A673 (cell line): ENCODE measurements at places on chromosomes 3 and 15.
A peak's percentile ranks its signal among the peaks of the same experiment; 100 is the strongest.

- no peak for DNase-seq
Observed at GRCh38 chr3:38549082-38549481, 52.9 kb downstream of the EXOG start.

DNA sequence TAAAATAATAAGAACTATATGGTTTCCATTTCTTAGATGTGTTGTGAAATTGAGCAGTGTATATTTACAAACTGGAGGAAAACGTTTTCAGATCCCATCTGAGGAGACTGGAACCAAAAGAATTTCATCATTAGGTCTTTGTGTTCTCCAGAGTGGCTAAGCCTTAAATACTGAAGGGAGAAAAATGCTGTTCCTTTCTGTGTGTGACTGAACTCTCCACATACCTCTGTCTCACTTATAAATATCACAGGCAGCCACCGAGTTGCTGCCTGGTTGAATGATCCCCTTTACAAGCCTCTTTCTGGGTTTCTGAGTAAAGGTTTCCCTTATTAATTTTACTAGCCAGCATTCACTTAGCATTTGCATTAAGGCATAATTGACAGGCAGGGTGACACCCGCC, 913.9 kb upstream of the NR2F2 start:
- DNase-seq: no peak

GRCh38 chr3:44114142-44114541, 127.5 kb upstream of the TOPAZ1 start:
- DNase-seq: peak; percentile 54

GRCh38 chr3:128425142-128425845, 41.4 kb downstream of the DNAJB8 start:
- no peak for DNase-seq

DNA sequence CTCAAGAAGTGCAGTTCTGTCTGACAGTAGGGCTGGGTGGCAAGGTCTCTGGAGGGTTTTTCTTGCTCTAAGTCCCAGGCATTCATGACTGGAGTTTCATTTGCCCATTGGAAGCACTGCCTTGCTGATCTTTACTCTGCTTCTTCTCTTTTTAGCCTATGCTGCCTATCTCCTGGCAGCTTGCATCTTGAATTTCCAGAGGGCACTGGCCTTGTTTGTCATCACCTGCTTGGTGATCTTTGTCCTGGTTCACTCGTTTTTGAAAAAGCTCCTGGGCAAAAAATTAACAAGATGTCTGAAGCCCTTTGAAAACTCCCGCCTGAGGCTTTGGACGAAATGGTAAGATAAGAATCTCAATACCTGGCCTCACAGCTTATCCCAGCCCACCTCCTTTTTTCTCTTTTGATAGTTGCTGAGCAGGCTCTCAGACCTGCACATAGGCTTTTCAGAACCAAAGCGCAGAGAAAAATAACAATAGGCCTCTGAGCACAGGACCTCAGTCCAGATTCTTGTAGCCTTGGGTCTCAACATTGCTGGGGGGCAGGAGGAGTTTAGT, 10.9 kb downstream of the SLC28A2 start:
- DNase-seq: no peak

GRCh38 chr3:96101006-96101560, 713.3 kb upstream of the EPHA6 start:
- no peak for DNase-seq

DNA sequence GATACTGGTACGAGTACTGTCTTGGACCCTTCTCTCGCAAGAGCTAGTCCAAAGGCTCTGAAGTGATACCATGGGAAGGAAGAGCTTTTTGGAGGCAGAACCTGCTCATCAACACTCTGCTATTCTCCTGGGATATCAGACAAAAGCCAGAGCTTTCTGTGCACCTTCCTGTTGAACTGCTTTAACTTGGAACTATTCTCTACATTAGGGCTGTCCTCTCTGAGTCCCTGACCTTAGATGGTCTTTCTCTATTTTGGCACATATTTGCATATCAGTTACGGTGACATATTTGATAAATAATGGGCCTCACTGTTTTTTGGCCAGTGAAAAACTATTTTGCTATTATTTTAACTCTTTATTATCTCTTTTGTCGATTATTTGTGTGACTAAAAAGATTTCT, 146.9 kb downstream of the TIGIT start:
- no peak for DNase-seq

DNA sequence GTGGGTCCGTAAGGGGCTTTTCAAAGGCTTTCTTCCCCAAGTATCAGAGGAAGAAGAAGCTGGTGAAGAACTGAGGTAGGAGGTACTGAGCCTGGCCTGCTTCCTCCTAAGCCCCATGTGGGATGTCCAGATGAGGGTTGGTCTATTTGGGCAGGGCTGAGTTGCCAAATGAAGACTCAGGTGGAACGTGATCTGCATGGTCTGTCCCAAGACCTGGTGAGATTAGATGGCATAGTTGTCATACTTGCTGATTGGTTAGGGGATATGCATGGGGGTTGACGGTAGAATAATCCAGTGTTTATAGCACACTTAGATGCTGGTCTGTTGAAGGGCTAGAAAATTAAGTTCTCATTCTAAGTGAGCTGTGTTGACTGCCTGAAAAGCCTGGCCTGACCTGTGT, 36.3 kb upstream of the BSN start:
- no peak for DNase-seq

DNA sequence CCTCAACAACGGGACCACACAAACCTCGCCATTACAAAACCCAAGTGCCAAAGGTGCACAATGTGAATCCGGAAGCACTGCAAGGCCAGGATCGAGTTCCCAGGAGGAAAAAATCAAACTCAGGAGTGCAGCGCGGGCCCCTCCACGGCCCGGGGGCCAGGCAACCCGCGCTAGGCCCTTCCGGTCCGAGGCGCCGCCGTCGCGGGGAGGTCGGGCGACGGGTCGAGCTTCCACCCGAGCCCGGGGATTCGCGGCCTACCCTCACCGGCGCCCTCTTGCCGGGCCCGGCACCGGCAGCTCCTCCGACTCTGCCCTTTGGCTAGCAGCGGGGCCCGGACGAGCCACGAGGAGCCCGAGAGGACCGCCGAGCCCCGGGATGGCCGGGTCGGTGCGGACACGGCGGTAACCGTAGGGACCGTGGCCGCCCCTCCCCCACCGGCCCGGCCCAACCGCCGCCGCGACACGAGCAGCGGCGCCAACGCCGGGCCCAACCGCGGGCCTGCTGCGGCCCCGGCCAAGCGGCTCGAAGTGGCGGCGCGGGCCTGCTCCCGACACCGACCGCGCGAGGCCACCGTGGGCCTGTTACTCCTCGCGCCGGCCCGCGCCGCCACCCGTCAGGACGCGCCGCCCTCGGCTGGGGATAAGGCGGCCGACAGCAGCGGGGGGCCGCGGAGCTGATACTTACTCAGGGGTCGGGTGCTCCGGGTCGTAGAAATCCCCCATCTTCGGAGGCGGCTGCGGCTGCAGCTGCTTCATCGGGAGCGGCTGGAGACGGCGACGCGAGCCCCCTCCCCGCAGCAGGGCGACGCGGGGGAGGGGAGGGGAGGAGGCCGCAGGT, 525 bp downstream of the SETD2 start:
- DNase-seq: peak; percentile 11

DNA sequence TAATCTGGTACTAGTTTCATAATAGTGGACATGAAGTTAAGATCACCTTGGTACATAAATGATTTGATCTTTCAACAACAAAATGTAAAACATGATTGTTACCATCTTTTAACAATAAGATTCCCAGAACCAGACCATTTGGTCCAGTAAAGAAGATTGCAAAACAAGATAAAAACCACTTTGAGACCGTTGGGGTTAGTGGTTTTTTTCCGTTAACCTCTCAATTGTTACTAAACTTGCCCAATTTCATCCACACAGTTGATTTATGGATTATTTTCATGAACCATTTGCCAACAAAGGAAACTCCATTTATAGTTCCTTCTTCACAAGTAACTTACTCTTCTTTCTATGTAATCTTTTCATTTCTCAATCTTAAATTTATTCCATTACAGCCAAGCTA, 53.8 kb downstream of the ATP8B4 start:
- DNase-seq: no peak

- DNase-seq: no peak
Observed at GRCh38 chr3:48459331-48459730, 12.8 kb downstream of the ATRIP start.

DNA sequence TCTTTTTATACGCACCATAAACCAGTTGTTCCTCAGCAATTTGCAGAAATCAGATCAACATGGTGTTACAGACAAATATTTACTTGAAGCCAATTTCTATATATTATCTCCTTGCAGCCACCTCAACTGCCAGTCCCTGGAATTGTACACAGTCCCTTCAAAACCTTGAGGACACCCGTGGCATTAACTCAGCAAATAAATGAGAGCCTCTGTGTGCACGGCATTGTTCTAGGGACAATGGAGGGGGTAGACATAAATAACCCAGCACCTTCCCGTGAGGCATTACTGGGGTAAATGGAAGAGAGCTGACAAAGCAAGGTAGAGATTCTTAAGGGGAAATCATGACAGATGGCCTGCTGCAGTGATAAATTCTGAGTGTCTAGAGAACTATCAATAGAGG, 12.5 kb downstream of the TM2D3 start:
- DNase-seq: no peak

- DNase-seq: peak; percentile 93
Observed at GRCh38 chr3:129278439-129278965, at the start of gene HMCES. HMCES (plus strand) TSS chr3:129278870; CDS start chr3:129279733, 863 bp downstream.

- no peak for DNase-seq
Observed at GRCh38 chr3:123099331-123100192, 32.7 kb downstream of the PDIA5 start.
